Activated naive CD4-positive, alpha-beta T cell treated with anti-CD3 and anti-CD28 coated beads for 36 hours (primary cell): ENCODE measurements at places on chromosomes 2 and 18. TPM values are rescaled to one million over a fixed set of nuclear protein-coding genes. Genes with fewer than 3 reads are reported as not detected.

GRCh38 chr18:67222887-67223286 is 293.6 kb downstream of the DSEL start:
- H3K4me3 ChIP-seq: no peak overlapping the region
- H3K4me1 ChIP-seq: peaks cover 1% of the 10 kb centered on the region
- DNase-seq: no peak
- no peak overlapping the region for H3K27ac ChIP-seq
- no peaks in the 10 kb centered on the region for H3K36me3 ChIP-seq

GRCh38 chr2:215657844-215658243 is 222.0 kb upstream of the FN1 start:
- H3K4me1 ChIP-seq: no peaks in the 10 kb centered on the region
- no peaks in the 10 kb centered on the region for H3K27me3 ChIP-seq
- no peaks in the 10 kb centered on the region for H3K36me3 ChIP-seq
- no peak overlapping the region for H3K4me3 ChIP-seq

GRCh38 chr2:223019987-223020717 is 31.8 kb upstream of the KCNE4 start:
- H3K27ac ChIP-seq: no peak overlapping the region
- H3K4me3 ChIP-seq: no peak overlapping the region
- peaks cover 6% of the 10 kb centered on the region for H3K27me3 ChIP-seq
- no peak for DNase-seq
- H3K36me3 ChIP-seq: no peaks in the 10 kb centered on the region
- no peaks in the 10 kb centered on the region for H3K4me1 ChIP-seq

- no peaks in the 10 kb centered on the region for H3K27me3 ChIP-seq
- peak overlapping the region; percentile 3 for H3K27ac ChIP-seq
- H3K4me3 ChIP-seq: no peak overlapping the region
Measured at GRCh38 chr2:64982311-64982857, 6.8 kb upstream of the SLC1A4 start.

- H3K4me1 ChIP-seq: peaks cover 54% of the 10 kb centered on the region
- H3K36me3 ChIP-seq: peaks cover 24% of the 10 kb centered on the region
- H3K27ac ChIP-seq: no peak overlapping the region
- peak; percentile 58 for DNase-seq
- peak overlapping the region; percentile 59 for H3K4me3 ChIP-seq
Measured at GRCh38 chr2:74502720-74503505, 3.5 kb upstream of the LBX2 start.

DNA sequence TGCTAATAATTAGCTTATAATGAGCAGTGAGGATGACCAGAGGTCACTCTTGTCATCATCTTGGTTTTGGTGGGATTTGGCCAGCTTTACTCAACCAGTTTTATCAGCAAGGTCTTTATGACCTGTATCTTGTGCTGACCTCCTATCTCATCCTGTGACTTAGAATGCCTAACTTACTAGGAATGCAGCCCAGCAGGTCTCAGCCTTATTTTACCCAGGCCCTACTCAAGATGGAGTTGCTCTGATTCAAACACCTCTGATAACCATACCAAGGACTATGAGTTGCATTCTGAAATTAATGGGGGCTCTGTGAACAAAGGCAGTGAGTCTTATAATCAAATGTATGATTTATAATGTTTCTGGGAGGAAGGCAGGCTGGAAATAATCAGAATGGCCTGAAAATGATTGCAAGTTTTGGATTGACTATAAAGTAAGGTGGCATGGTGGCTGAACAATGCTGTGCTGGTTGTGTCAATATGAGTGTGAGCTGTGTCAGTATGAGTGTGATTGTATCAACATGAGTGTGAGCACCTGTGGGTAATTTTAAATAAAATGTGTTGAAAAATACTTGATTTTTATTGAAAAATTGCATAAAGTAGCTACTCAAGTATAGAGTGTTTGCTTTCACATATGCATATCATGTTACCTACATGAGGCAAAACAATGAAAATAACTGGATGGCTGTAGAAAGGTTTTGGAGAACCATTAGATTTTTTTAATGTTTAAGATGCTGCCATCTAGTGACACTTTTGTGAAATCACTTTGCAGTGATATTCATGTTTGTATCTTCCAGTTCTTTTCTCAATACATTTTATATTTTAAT is 103.0 kb downstream of the KYNU start:
- H3K4me1 ChIP-seq: no peaks in the 10 kb centered on the region
- H3K4me3 ChIP-seq: no peak overlapping the region
- H3K27ac ChIP-seq: no peak overlapping the region
- no peak for DNase-seq
- peaks cover 2% of the 10 kb centered on the region for H3K27me3 ChIP-seq

The PLEKHH2 gene
- 0.72 TPM for total RNA-seq

The RSAD2 gene
- total RNA-seq: 9.1 TPM

The KANSL3 gene
- total RNA-seq: 37.5 TPM

The HOXD9 gene
- not detected for total RNA-seq

The IL36B gene
- not detected for total RNA-seq

The IL18R1 gene
- 17.1 TPM for total RNA-seq

The OR6B2 gene
- total RNA-seq: not detected

The CABLES1 gene
- total RNA-seq: 0.38 TPM
